ENCODE measurements at places on chromosomes 12 and 14.

GRCh38 chr12:68175557-68176061, 16.1 kb upstream of the IFNG start:
- DNase-seq: no peak

DNA sequence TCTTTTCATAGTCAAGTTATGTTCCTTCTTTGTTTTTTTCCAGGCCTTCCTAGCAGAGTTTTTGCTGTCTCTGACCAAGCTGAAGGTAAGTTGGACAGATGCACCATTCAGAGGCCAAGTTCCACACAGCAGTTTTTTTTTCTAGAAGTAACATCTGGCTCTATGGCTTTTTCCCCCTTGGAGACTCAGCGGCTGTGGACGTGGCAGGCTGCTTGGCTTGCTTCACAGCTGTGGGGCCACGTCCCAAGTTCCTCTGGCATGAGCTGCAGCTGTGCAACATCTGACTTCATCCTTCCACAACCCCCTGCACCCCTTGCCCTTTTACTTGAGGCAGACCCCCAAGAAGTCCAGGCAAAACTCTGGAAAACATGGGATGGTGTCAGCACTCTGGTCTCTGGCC, 24.2 kb upstream of the RHOJ start:
- DNase-seq: no peak

DNA sequence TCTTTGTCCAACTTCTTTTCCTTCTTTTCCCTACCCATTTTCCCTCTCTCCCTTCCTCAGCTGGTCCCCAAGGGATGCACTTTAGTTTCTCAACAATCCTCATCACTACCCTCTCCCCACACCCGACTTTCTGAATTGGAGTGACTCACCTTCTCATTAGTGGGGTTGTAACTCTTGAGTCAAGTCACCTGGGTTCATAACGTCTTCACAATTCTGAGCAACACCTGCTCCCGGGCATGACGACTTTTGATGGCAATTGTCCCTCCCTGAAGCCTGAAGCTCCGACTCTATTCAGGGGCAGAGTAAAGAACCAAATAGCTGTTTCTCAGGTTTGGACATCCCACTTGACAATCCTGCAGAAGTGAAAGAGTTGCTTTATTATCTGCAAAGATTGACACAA, 82.7 kb upstream of the OTX2 start:
- DNase-seq: no peak

DNA sequence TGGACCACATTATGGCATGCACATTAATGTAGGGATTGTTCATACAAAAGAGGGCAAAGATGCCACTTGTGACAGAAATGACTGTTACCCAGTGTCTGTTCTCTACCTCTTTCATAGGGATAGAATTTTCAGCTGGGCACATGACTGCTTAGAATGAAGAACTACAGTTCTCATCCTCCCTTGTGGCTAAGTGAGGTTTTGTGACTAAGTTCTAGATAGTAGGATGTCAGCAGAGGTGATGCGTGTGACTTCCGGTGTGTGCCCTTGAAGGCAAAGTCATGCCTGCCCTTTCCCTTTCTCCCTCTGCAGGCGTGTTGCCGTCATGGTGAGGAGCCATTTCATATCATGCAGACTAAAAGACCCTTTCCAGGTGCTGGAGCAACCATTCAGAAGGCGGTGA, 99.3 kb downstream of the CACNA1C start:
- DNase-seq: no peak

GRCh38 chr12:15627995-15628945, 160.9 kb downstream of the EPS8 start:
- no peak for DNase-seq

- DNase-seq: no peak
These were observed 6.6 kb upstream of the TNFAIP2 start for GRCh38 chr14:103116636-103117035.
